ENCODE measurements at places on chromosomes 1 and 21.

DNA sequence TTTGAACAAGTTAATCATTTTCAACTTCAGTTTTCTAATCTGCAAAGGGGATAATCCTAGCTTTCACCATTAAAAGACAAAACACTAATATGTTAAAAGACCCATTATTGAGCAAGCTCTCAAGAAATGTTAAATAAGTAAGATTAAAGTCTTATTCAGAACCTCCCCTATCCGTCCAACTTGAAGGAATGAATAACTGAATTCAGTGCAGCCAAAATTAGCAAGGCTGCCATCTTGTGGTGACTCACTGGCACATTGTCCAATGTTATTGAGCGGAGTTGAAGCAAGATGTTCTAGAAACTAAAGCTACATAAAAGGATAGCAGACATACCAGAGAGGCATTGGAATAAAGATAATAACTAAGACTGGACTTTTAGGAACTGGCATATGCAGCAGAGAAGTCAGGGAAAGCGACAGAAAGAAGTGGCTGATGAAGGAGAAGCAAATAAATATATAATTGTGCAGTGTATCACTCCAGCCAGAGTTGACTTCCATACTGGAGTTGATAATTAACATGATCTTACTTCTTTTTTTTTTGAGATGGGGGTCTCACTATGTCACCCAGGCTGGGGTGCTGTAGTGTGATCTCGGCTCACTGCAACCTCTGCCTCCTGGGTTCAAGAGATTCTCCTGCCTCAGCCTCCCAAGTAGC, 8.2 kb upstream of the CAP1 start:
- peak; percentile 41 for DNase-seq

GRCh38 chr1:203148127-203148526, 20.6 kb downstream of the ADORA1 start:
- DNase-seq, result no peak

GRCh38 chr1:205913451-205914154, 29.7 kb downstream of the SLC26A9 start:
- no peak for DNase-seq

- no peak for DNase-seq
Measured at GRCh38 chr1:36204347-36204909, 19.8 kb upstream of the THRAP3 start.

DNA sequence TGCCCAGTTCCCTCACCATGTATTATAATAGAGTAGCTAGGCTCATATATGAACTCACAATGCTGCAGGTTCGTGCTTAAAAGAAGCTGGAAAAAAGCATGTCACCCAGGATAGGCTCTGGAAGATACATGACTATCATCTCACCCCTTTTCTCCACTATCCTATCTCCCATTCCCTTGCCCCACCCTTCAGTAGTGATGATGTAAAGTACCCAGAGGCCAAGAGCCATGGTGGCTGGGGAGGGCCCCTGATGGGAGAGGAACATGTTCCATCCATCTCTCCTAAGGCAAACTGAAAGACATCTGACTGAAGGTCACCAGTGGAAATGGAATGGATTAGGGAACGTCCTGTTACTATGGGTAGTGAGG, 20.3 kb upstream of the RBBP5 start:
- DNase-seq, result no peak

GRCh38 chr1:9724706-9725476, 73.4 kb downstream of the PIK3CD start:
- DNase-seq, result peak; percentile 44

GRCh38 chr1:88802404-88802803, 89.0 kb downstream of the GTF2B start:
- no peak for DNase-seq

DNA sequence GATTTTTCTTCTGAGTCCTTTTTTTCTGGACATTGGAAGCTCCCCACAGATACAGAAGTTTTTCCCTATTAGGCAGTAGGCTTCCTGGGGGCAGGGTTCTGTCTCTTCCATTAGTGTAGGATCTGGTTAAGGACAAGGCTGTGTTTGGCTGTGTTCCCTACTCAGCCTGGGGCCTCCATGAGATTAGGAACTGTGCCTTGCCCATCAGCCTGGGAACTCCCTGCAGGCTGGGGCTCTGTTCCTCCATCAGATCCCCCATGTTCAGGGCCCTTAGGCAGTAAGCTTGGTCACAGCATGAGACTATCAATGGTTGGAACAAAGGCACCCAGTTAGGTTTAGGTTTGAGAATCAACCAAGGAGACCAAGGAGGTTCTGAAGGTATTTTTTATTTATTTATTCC, 22.7 kb downstream of the NAV1 start:
- DNase-seq, result no peak

- DNase-seq, result no peak
Measured at GRCh38 chr21:41819856-41820281, 53.0 kb upstream of the RIPK4 start.

- DNase-seq, result no peak
Measured at GRCh38 chr1:193634876-193635275, 448.5 kb upstream of the B3GALT2 start.

DNA sequence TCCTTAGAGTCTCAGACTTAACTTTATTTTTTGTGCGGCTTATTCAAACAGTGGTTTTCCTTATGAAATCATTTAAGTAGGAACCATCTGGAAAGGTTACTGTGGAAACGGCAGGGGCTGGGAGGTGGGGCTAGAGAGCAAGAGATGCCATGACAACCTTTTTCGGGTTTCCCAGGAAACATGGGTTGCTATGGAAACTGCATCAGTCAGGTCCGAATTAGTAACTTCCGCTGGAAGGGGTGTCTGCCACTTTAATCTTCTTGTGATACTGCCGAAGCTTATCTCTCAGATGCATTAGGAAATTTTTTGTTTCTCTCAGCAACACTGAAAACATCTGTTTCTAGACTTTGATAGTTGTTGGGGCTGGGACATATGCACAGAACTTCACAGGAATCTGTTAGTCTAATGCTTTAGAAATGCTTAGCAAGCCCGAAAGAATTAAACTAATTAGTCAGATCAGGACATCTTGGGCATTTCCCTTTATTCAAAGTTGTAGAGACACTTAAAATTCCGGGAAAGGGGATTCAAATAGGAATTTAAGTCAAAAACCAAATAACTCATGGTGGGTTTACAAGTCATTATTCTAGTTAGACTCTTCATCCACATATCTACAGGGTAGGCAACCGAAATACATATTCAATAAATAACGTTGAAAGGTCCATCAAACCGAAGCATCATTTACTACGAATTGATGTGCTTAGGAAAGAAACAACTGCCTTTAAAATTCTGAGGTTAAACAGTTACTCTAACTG, 2.6 kb downstream of the KCNA3 start:
- DNase-seq, result peak; percentile 45

DNA sequence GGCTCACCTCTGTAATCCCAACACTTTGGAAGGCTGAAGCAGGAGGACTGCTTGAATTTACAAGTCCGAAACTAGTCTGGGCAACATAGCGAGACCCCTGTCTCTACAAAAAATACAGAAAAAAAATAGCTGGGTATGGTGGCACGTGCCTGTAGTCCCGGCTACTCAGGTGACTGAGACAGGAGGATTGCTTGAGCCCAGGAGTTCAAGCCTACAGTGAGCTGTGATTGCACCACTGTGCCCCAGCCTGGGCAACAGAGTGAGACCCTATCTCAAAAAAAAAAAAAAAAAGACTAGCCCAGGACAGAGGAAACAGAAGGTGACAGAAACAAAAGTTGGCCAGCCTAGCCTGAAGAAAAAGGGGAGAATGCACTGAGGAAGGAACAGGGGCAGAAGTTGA, 21.2 kb downstream of the ARMH1 start:
- DNase-seq, result no peak

GRCh38 chr1:10155087-10155712, 55.2 kb upstream of the KIF1B start:
- DNase-seq, result no peak

GRCh38 chr1:5901150-5901549, 91.1 kb downstream of the NPHP4 start:
- no peak for DNase-seq

GRCh38 chr1:243798726-243799125, 51.3 kb downstream of the AKT3 start:
- no peak for DNase-seq

DNA sequence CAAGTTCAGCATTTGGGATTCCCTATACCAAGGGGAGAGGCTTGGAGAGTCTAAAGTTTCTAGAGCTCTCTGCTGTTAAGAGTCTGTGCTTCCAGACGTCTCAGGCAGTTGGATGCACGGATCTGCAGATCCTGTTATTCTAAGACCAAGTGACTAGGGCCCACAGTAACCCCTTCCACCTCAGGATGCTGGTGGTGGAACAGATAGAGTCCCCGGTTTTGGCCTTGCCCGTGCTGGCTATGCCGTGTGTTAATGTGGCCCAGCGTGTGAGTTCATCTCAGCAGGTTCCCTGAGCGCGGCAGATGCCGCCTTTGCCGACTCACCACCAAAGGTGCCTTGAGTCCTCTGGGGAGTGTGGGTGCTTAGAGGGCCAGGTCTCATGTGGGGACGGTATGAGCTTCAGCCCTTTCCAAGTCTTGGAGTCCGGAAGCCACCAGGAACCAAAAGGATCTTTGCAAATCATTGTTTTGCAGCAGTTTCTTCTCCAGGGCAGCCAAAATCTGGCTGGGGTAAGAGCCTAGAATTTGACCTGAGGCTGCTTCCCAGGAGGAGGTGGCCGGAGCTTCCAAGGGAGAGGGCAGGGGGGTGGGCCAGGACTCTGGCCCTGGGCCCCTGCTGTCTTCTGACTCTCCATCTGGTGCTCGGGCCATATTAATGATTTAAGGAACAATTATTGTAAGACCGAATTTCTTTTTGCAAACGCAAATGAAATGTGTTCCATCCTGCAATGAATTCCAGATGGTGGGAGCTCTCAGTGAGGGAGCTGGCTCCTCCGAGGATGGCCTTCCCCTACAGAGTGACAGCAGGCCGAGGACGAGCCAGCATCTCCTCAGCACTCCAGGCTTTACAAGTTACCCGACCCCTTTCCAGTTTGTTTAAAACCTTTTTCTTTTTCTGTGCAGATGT, 205.7 kb downstream of the FOXD2 start:
- no peak for DNase-seq

GRCh38 chr1:98121646-98122045, 200.8 kb upstream of the DPYD start:
- DNase-seq, result no peak

DNA sequence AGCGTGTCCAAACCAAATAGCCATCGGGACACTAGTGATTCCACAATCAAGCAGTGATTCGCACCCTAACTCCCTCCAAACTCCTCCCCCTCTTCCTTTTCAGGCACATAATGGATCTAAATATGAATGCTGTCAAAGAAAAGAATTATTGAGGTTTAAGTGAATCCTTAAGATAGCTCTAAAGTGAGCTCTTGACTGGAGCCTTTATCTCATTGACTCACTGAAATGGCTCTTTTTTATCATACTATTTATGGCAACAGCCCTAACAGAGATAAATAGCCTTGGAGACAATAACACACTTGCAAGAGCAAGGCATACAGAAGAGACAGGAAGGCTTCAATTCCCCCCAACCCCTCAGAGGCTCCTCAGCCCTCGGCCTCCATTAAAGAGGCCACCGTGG, 143.3 kb downstream of the PLXNA2 start:
- DNase-seq, result no peak

- no peak for DNase-seq
Measured at GRCh38 chr1:9065213-9065751, 4.2 kb downstream of the SLC2A5 start.

GRCh38 chr21:44874497-44875315, 1.2 kb upstream of the PTTG1IP start:
- DNase-seq, result no peak

DNA sequence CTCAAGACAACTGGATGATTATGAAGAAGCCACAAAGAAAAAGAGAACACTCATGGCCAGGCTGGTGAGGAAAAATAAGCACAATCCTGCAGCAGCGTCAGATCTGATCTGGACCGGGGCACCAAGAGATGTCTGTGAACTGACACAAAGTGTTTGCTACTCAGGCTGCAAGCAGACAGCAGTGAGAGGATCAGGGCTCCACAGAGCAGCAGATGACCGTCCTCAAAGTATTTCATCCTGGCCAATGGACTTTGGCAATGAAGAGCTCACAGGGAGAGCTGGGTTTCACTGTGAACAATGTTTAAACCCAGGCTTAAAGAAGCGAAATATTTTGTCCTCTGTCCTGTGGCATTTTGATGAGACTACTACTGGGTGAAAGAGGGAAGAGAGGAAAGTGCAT, 299.2 kb downstream of the GPATCH2 start:
- DNase-seq, result no peak

- no peak for DNase-seq
Measured at GRCh38 chr1:222223010-222223409, 324.9 kb downstream of the HHIPL2 start.

DNA sequence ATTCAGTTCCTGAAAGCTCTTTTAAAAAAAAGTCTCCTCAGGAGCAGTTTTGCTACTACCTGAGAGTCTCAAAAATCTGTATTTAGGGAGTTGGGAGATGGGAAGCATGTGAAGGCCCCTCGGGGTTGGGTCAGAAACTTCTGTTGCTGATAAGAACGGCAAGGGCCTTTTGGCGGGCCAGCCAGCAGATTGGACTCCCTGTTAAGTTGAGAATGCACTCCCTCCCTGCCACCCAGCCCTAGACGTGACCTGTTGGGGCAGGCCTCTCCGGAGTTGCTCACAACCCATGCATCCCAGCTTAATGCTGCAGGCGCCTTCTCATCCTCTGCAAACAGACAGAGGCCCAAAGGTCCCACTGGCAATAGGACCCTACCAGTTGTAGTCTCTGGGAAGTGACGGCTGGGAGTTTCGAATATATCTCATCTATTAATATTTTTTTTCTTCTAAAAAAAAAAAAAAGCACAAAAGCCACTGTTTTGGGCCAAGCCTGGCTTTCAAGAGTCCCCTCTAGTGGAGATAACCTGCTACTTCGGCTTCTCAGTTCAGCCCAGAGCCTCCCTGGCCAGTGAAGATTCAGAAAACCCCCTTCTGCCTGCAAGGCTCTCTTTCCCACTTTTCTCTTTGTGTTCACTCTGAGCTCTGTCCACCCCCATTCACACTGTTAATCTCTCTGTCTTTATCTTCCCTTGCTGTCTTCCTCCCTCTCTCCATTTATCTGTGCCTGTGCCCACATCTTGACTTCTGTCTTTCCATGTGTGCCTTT, 5.3 kb downstream of the PLXNA2 start:
- peak; percentile 60 for DNase-seq

DNA sequence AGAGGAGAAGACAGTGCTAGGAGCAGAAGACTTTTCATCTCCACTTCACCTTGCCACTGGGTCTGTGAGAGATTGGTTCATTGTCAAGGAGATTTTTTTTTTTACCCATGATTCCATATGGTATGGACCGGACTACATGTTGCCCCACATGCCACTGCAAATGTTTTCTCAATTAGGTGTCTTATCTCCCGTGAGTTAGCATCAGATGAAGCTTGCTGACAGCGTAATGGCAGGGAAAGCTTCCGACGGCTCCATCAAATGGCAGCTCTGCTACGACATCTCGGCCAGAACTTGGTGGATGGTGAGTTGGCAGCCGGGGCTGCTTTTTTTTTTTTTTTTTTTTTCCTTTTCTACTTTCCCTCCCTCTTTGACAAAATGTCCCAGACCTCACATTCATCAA, 217.2 kb upstream of the NFIA start:
- DNase-seq, result peak; percentile 75

GRCh38 chr1:7526196-7526866, 244.8 kb upstream of the VAMP3 start:
- DNase-seq, result no peak

- no peak for DNase-seq
Measured at GRCh38 chr1:230807561-230808280, 60.5 kb downstream of the CAPN9 start.

Measured in SK-N-DZ (cell line).